ENCODE measurements at places on chromosomes 1 and 21.

- no peak for DNase-seq
Observed at GRCh38 chr1:221344693-221345092, 397.2 kb downstream of the DUSP10 start.

DNA sequence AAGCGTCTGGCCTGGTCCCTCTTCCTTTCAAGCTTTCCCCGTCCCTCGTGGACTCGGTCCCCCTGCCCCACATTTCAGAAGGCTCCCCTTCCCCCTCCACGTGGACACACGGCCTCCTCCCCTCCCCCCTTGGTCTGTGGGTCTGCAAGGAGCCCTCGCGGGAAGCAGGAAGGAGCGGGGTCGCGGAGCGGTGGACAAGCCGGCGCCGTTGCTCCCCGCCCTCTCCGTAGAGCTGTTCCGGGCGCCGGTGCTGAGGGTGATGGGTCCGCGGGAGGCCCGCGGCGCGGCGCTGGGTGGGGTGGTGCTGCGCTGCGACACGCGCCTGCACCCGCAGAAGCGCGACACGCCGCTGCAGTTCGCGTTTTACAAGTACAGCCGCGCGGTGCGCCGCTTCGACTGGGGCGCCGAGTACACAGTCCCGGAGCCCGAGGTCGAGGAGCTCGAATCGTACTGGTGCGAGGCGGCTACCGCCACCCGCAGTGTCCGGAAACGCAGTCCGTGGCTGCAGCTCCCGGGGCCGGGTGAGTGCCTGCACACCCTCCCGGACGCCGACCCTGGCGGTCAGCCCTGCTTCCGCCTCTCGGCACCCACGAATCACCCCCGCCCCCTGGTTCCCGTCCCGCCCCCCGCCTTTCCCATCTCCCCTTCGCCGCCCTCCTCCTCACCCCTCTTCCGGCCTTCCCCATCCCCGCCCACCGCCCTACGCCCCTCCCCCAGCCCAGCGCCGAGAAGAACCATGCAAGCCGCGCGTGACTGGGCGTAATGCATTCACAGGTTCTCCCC, 5.3 kb downstream of the FCRLB start:
- peak; percentile 69 for DNase-seq

GRCh38 chr1:156643778-156644092, 1.8 kb downstream of the BCAN start:
- peak; percentile 43 for DNase-seq

- DNase-seq = peak; percentile 92
Observed at GRCh38 chr1:54287176-54287650, 87.2 kb downstream of the MRPL37 start.

- DNase-seq = no peak
Observed at GRCh38 chr1:24878775-24879742, 51.0 kb downstream of the RUNX3 start.

DNA sequence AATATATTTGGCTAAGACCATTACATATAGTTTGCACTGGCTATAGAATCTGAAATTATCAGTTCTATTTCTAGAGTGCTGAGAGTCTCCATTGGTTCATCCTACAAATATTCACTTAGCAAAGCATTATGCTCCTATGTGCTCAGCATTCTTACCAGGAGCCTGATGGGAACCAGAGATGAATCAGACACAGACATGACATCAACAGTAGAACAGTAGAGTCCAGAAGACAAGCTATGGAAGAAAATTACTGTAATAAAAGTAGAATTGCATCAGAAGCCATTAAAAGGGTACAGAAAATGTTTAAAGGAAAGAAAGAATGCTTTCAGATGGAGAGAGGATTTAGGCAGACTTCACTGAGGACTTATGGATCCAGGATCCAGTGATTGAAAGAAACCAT, 271.7 kb upstream of the SNX7 start:
- no peak for DNase-seq

GRCh38 chr1:37148663-37149062, 114.3 kb upstream of the GRIK3 start:
- DNase-seq = no peak

DNA sequence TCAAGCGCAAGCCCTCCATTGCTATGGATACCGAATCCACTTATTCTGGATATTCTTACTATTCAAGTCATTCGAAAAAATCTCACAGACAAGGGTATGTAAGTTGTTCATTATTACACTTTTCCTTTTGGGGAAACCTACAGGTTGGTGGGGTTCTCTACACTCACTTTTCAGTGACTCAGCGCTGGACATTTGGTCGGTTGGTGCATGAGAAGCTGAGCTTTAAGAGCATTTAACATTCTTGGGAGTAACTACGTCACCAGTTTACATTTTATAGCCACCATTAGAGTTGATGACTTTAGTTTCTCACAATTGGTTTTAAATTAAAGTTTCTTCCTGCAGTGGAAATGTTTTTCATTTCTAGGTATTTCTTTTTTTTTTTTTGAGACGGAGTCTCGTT, 9.6 kb downstream of the VANGL1 start:
- no peak for DNase-seq

DNA sequence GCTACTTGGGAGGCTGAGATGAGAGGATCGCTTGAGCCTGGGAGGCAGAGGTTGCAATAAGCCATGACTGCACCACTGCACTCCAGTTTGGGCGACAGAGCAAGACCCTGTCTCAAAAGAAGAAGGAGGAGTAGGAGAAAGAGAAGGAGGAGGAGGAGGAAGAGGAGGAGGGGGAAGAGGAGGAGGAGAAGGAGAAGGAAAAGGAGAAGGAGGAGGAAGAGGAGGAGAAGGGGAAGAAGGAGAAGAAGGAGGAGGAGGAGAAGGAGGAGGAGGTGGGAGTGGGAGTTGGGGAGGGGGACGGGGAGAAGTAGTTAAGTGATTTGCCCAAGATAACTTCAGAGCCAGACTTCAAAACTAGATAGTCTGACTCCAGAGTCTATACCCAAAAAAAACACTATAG, 55.5 kb upstream of the FOXD3 start:
- DNase-seq = no peak

GRCh38 chr21:27021046-27021445, 54.2 kb upstream of the ADAMTS5 start:
- DNase-seq = no peak

DNA sequence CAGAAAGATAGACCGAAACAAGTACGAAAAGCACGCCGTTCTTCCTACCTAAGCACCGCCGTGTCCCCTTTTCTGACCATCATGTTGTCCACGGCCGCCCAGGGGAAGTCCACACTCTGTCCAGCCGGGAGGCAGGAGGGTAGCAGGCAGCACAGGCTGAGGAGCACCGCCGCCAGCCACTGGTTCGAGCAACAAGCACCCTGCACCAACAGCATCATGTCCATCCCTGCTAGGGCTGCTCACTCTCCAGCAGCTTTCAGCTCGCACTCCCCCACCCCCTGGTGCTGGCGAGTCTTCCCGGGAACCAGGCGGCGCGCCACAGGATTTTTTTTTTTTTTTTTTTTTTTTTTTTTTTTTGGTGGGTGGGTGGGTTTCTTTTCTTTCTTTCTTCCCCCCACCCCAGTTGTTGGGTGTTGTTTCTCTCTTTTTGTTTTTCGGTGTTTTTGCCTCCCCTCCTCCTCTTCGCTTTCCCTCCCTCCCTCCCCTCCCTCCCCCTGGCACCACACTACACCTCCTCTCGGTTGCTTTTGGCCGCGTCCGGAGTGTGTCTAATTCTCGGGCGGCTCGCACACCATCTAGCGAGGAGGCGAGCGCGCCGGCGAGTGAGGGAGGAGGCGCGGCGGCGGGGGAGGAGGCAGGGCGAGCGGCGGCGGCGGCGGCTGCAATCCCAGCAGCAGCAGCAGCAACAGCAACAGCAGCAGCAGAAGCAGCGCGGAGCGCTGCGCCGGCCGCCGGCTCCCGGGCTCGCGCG, at the start of gene NEGR1:
TSS of gene NEGR1 (minus strand) at position 269 of the 751 bp plus-strand sequence.
- peak; percentile 56 for DNase-seq

- DNase-seq = peak; percentile 48
Observed at GRCh38 chr1:28437924-28438699, 67.7 kb upstream of the RCC1 start.

DNA sequence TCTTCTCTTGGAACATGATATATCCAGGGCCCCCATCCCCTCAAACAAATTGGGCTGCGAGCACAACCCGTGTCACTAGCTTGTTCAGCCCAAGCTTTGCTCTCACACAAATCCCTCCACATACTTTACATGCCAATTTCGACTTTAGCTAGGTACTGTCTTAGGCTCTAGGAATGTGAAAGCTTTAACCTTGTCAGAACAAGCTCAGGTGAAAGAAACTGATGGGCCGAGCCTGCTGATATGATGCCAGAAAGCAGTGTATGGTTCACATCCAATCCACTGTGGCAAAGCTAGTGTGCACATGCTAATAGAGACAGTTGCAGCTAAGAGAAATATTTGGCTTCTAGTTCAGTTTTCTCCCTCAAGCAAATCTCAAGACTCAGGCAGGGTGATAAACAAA, 79.5 kb downstream of the TNFSF18 start:
- no peak for DNase-seq

All from activated naive CD4-positive, alpha-beta T cell treated with anti-CD3 and anti-CD28 coated beads for 36 hours (primary cell).